Activated T-cell treated with anti-CD3 and anti-CD28 coated beads, Interleukin-2, amount 50 U/mL, for 48 hours (primary cell): ENCODE measurements at places on chromosomes 2 and 18.
A peak's percentile ranks its signal among the peaks of the same experiment; 100 is the strongest.

DNA sequence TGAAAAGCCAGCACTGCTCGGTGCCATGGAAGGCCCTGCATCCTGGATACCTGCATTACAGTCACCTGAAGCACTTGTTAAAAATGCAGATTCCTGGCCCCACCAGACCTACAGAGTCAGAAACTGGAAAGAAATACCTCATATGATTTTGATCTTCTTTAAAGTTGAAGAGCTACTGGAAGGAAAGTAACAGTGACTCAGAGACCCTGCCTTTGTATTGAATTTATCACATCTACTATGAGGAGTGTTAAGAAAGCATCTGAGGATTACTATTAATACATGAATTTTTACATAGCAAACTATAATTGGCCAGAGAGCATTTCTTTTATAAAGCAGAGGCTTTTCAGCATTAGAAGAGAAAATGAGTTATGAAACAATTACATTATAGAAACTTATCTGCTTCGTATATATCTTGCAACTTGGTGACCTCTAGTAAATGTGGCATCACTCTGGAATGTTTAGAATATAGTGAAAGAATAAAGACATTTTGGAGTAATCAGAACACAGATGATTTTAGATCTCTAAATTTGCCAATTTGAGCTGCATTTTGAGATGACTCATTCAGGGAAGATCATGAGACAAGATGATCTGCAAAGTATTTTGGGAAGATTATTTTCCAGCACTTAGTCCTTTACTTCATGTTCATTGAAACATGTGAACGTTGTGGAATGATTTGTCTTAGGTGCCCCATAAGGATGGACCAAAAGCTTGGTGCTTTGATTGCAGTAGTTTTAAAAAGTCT lies 12.2 kb downstream of the PTPRM start:
- no peak for DNase-seq

DNA sequence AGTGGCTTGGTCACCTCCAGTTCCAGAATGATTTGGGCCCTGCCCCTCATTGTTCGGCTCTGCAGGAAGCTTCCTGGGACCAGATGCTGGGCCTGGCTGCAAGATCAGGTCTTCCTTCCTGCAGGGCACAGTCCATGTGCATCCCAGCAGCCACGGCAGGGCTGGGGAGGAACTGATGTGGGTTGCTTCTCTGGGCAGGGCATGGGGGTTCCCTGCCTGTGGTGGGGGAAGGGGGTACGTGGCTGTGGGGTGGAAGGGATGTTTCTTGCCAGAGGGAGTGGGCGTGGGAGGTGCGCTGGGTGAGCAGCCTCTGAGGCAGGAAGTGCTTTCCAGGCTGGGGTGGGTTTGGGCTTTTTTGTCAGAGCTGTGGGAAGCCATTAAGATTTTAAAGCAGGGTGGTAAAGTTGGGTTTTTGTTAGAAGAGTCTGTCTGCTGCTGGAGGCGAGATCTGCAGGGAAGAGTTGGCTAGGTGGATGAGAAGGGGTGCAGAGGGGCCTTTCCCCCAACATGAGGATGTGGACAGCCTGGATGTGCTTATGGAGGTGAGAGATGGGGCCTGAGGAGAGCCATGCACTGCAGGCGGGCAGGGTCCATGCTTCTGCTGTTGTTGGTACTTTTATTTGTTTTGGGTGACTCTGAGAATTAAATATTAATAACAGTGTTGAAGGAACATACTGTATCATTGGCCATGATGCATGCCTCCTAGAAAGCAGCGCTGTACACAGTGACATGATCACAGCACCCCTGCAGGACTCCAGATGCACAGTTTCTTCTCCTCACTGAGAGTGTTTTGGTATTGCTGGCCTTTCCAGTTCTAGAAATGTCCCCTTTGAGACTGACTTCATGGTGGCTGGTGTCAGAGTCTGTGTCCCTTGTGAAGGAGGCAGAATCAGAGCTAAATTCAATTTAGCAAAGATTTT lies 45.3 kb downstream of the DGKD start:
- DNase-seq: peak; percentile 68

DNA sequence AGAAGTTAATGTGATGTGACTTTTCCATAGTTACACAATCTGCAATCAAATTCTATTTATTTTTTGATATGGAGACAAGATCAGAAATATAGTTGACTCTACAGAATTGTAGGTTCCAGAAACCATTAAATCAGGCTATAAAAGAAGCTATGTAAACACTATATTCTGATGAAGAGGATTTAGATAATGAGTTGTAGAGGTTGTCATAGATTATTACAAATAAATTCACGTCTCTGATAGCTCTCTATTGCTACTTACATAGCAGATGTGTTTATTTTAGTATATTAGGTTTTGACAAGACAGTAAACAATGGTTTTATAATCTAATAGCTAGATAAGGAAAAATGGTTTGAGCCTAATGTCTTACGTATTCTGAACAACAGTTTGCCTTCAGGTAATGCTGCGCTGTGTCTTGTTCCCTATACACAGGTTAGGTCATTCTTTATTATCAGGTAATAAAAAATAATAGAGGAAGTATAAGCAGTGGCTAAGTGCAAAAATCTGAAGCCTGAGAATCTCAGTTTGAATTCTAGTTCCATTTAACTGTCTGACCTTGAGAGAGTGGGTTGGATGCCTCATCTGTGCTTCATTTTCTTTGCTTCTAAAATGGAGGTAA lies 93.4 kb downstream of the PPP1R1C start:
- no peak for DNase-seq

DNA sequence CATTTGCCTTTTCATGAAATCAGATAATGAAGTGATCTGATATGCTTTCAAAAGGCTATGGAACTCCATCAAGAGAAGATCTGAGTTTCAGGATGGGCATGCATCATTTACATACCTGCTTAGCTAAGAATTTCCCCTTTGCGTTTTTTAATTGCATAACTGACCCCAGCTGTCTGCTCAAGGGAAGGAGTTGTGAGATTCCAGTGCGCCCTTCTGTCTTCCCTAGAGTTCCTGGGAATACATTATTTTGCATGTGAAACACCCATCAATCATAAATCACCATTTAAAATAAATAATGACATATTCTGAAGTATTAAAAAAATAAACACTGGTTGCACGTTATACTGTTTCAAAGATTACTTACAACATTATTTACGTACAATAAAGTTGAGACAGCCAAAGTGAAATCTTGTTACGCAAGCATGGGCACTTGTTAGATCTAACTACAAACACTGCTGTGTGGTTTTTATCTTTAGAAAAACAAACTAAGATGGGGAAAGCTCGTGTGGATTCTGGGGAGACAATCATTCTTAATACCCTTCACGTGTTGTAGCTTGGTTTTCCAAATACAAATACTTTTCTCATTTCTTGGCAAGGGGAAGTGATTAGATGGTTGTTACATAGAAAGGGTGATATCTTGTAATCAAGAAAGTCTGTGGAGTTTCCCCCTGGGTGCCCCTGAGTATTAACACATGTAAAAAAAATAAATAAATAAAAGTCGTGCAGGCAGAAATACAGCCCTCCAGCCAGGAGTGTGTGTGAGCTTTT lies 125.7 kb upstream of the LMAN1 start:
- no peak for DNase-seq

DNA sequence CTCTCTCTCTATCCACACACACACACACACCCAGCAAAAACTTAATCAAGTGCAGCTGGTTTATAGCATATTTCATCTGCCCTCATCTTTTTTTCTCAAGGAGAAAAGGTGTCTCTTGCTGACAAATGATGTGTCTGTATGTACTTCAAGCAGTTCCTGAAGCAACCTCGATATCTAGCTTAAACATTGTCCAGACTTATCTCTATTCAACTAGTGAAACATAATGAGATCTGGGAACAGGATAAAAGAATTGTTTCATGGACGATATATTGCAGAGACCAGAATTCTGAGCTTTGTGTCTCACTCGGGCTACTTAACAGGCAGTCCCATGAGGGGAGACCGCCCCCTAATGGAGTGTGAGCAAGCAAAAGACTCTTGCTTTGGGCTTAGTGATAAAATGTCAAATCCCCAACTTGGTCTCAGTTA lies 929.2 kb upstream of the SOX11 start:
- no peak for DNase-seq

- no peak for DNase-seq
Measured at GRCh38 chr2:20037660-20038059, 13.8 kb downstream of the LAPTM4A start.

DNA sequence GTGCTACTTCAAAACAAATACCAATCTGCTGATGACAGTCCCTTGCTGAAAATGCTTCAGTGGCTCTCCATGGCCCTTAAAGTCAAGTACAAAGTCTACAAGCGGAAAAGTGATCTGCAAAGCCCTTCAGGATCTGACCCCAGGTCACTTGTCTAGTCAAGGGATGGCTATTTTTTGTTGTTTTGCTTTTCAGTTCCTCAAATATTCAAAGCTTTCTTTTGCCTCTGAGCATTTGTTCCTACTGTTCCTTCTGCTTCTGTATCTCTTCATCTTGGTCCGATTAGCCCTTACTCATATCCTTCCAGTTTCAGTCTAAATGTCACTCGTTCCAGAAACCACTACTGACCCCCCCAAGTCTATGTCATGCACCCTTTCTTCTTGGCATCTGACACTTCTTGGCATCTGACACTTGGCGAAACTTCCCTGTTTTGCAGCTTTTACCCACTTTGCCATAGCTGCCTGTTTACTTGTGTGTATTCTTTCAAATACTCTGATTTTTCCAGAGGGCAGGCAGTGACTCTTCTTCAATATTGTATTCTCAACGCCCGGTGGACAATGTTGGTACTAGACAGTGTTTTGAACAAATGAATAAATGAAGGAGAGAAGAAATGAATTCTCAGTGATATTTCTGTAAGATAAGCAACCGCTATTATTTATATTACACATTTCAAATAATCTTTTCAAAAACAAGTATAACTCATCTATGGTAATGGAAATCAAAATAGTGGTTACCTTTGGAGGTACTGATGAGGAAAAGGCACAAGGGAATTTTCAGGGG lies 175.9 kb upstream of the FN1 start:
- no peak for DNase-seq

DNA sequence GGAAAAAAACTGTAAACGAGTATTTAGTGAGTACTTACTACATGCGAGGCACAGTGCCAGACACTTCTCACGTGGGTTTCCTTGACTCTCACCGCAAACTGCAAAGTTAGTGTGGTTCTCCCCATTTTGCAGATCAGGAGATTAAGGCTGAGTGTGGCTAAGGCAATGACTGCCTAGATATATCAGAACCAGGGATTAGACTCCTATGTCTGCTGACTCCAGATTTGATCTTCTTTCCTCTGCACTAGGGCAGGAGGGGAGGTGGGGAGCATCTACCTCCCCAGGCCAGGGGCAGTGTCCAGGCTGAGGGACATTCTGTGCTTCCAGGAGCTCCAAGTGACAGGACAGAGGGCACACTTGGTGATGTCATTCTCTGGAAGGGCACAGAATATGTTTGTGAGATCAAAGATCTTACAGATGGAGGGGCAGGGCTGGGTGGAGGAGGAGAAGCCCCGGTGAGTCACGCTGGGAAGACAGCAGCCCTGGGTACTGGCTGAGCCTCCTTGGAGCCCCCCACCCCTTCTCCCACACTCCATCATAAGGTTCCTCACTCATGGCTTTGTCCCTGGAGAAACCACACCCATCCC lies 92.4 kb downstream of the RHOB start:
- DNase-seq: no peak

DNA sequence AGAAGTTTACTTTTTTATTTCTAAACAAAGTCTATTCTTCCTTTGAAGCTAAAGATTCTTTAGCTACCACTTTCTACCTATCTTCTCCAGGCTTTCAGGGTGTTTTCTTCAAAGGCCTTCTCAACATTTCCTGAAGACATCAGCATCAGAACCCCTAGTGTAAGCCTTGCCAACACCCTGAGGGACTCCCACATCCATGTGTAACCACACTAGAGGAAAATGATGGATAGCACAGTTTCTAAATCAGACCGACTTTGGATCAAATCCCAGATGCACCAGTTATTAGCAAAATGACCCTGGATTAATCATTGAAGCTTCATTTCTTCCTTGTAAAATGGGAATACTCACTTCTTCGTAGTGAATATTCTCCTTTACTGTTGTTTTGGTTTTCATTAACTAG lies 4.7 kb upstream of the TTN start:
- no peak for DNase-seq

DNA sequence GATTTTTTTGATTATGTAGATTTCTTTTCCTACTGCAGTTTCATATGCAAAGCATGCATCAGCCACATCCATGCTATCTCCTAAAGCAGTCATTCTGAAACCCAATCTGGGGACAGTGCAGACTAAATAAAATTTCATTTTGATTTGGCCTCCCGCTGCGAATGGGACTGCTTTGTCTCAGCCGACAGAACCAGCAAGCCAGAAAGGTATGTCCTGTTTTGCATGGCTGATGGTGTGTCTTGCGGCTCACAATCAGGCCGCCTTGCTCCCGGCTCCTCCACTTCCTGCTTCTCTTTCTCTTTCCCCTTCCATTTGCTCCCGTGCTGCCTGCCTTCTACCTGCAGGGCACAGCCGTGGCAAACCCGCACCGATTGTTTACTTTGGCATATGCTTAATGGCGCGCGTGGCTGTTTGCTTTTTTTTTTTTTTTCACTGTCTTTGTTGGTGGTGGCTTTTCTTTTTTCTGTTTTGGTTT lies 419.6 kb upstream of the POU3F3 start:
- peak; percentile 23 for DNase-seq

GRCh38 chr2:216516730-216517350 lies 18.2 kb downstream of the RPL37A start:
- DNase-seq: no peak

GRCh38 chr2:42846932-42847595 lies 54.7 kb upstream of the HAAO start:
- no peak for DNase-seq

DNA sequence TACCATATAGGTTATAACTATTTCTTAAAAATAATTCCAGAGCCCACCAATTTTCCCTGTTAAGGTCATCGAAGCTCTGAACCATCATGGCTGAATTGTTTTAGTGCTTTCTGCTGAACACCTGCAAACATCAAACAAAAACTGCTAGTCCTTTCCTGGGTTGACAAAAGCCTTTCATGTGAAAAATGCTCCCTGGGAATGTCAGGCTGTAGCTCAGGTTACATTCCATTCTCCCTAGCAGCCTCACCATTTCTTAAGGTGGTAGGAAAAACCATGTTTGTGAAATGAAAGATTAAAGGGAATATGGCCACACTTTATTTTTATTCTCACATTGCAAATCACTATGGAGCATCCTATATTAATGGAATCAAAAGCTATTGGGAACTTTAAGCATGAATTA lies 5.7 kb downstream of the TCF4 start:
- DNase-seq: no peak

DNA sequence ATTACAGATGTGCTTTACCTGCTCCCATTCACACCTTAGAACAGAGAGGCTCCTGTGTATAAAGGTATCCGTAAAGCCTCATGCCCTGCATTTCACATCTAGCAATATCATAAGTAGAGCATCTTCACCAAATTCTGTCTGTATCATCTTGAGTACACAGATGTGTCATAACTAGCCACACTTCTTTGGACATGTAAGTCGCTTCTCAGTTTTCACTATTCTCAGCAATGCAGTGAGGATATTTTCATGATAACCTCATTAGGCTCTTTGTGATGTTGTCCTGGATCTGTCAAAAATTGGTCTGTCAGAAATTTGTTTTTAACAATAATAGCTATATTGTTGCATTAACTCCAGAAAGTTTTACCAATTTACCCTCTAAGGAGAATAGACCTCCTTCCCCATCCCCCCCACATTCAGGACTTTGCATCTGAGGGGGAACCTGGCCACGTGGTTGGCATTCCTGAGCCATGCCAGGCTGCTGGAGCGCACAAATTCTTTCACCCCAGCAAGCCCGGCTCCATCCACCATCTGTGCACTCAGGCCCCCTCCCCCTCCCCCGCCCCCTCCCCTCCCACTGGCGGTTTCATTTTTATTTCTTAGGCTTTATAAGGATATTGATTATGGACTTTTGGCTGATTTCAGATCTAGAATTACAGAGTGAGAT lies 34.1 kb downstream of the AGAP1 start:
- DNase-seq: no peak

- DNase-seq: peak; percentile 52
Measured at GRCh38 chr2:170818036-170818751, 1.5 kb downstream of the GAD1 start.
